Stimulated activated CD8-positive, alpha-beta memory T cell treated with anti-CD3 and anti-CD28 coated beads, Interleukin-4, amount 100 ng/mL, for 1 hour (primary cell): ENCODE measurements at places on chromosomes 7 and 10.

- no peak for DNase-seq
Measured at GRCh38 chr7:106552645-106553445, 108.1 kb downstream of the CCDC71L start.

DNA sequence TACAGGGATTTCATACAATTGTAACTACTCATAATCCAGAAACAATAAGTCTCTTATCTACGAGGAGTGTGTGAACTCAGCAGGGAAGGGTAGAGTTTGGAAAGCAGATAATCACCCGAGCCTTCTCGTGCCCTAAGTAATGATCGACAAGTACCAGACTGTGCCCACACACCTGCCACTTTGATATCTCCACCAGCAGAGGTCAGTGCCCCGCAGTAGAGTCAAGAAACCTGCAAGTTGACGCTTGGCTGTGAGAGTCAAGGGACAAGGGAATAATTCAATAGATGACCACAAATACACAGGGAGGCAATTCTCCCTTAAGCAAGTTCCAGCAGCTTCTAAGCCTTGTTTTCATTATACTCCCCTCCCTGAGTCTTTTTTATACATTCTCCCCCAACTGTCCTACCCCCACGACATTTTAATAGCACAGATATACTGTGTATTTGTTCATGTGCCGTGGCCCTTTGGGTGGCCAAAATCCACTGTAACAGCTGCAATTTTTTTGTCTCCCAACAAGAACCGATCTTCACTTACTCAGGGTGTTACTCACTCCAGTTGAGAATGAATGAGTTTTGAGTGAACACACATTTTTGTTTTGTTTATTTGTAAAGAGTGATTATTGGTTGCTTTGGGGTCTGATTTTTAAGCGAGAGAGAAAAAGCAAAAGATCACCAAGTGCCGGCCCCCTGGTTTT is 106.9 kb upstream of the RHEB start:
- no peak for DNase-seq

- DNase-seq = no peak
Measured at GRCh38 chr10:120833222-120833928, 17.8 kb upstream of the WDR11 start.

DNA sequence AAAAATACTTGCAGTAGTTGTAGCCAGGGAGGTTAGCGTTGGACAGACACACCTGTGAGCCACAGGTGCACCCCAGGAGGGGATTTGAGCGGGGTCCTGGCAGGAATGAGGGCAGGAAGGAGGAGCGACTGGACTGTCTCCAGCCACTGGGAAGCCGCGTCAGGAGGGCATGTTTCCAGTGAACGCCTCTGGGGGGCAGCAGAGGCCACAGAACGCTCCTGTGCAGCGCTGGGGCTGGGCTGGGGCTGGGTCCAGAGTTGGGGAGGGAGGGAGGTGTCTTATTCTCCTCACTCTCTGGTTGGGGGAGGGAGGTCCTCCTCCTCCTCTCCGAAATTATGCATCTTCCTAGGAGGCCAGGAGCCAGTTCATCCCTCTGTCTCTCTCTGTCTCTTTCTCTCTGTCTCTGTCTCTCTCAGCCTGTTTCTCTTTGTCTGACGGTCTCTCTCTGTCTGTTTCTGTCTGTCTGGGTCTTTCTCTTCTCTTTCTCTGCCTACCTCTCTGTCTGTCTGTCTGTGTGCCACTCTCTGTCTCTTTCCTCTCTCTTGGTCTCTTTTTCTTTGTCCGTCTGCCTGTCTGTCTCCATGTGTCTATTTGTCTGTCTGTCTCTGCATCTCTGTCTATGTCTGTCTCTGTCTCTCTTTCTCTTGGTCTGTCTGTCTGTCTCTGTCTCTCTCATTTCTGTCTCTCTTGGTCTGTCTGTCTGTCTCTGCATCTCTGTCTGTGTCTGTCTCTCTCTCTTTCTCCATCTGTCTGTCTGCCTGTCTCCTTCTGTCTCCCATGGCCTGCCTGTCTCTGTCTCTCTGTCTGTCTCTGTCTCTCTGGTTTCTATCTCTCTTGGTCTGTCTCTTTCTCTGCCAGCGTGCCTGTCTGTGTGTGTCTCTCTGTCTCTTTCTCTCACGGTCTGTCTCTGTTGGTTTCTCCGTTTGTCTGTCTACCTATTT is 9.9 kb upstream of the PSMG3 start:
- DNase-seq = peak; percentile 44

DNA sequence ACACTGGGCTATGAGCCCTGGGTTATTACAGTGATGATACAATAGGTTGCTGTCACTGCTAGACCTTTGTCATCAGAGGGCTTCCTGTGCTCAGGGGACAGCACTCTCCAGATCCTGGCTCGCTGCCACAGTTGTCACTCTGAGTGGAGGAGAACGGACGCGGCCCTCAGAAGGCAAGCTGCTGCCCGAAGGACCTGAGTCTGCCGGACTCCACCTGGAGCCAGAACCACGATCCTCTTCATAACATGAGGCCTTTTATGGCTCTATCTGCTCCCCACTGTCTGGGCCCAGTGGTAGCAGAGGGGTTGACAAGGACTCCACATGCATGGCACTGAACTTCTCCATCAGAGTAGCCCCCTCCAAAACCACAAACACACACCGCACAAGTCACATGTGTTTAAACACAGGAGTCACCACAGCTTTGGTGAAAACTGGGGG is 94.7 kb upstream of the EFCAB10 start:
- DNase-seq = peak; percentile 20

DNA sequence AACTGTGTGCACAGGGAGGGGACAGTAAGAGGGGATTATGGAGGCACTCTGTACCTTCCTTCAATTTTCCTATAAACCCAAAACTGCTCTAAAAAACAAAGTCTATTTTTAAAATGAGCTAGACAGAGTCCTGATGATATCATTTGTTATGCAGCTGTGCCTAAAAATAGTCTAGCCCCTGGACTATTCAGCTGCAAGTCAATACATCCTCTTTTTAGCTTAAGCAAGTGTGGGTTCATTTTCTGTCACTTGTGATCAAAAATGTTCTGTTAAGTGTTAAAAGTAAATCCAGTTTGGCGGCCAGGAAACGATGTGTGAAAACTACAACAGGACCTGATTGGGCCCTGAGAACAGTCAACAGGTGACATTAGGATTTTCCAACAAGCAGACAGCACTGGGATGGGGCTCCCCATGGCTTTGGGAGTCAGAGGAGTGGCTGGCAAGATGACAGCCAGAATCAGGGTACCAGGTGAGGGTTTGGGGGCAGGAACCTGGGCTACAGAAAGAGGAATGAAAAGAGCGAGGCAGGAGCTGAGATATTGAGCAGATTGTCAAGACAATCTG is 33.9 kb downstream of the FAM107B start:
- no peak for DNase-seq

GRCh38 chr7:82284936-82285519 is 158.5 kb downstream of the CACNA2D1 start:
- DNase-seq = no peak

- DNase-seq = no peak
Measured at GRCh38 chr7:25735674-25736242, 416.2 kb upstream of the NFE2L3 start.
